A549 (cell line): ENCODE measurements at places on chromosomes 5 and 9.

- DNase-seq = no peak
Measured at GRCh38 chr5:97628807-97629206, 445.8 kb upstream of the RIOK2 start.

DNA sequence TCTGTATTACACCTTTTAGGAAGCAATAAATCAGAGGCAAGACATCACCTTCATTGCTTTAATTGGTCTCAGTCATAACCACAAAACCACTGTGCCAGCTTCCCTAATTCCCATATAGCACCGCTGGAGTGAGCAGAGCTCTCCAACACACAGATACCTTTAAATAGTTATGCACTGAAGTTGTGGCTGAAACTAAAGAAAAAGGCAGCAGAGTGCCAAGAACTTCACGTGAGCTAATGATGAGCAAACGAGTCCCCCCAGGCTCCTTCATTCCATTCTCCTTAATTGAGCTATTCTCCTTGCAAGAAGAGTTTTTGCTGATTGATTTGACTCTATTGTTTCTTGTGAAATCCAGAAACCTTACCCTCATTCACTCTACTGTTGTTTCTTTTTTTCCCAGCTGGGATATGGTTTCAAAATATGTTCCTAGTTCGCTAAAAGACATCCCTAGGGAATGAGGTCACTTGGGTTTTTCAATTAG is 501.5 kb downstream of the SPATA31D1 start:
- DNase-seq = no peak

- no peak for DNase-seq
Measured at GRCh38 chr5:137181667-137182066, 317.5 kb downstream of the SPOCK1 start.

DNA sequence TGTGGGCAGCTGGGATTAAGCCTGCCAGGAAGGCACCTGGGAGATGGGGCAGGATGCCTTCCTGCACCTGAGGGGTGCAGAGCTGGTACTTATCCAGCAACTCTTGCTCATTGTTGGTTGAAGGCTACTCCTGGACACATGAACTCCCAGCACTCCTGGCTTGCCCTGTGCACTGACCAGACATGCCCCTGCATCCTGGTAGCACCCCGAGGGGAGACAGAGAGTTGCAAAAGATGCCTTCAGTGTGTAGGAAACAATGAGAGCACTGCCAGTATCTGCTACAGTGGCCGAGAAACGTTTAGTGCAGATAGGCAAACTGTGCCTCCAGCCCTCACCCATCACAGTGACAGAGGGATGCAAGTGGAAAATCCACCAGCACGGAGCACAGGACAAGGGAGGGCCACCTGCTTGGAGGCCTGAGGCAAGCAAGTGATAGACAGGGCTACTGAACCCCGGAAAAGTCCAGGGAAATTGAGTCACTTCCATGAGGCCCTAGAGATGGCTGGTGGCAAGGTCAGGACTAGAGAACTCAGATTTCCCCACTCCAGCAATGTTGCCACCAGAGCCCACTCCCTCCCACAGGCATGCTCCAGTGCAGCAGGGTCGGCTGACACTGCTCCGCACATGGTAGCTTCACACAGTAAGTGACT is 171.1 kb downstream of the FSTL4 start:
- no peak for DNase-seq

DNA sequence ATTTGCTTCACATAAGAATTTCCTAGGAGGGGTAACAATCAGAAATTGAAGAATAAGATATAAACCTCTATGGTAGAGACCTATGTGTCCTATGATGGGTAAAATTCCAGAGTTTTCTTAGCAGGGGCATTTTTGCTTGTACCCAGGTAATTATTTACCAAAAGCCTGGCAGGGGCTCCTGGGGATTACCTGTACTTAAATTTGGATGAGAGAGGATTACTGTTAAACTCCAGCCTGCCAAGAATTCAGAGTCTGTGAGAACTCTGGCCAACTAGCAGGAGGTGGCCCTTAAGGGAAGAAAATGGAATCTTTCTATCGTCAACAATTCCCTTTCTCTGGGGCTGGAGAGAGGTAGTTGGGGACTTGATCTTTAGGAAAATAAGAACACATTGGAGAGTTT is 460.4 kb downstream of the PDE4D start:
- DNase-seq = no peak

- DNase-seq = no peak
Measured at GRCh38 chr9:18438300-18438925, 35.5 kb upstream of the ADAMTSL1 start.

- no peak for DNase-seq
Measured at GRCh38 chr5:159854916-159855315, 61.4 kb upstream of the ADRA1B start.

GRCh38 chr5:74314906-74315305 is 325.6 kb downstream of the ENC1 start:
- DNase-seq = no peak

GRCh38 chr9:106622164-106622487 is 240.8 kb upstream of the ZNF462 start:
- no peak for DNase-seq

DNA sequence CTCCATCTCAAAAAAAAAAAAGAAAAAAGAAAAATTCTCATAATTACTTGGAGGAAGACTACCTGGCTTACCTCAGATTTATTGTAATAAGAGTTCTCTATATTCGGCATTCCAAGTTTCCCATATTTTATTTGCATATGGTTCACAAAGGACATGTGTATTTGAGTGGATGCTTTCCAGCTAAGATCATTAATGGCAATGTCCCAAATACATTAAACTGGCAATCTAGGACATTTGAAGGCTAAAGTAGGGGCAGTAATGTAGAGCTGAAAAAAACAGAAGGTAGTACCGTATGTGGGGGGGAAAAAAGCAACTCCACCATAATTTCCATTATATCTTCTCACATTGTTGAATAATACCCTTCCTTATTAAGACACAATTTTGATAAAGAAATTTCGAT is 4.9 kb downstream of the TUT7 start:
- no peak for DNase-seq

DNA sequence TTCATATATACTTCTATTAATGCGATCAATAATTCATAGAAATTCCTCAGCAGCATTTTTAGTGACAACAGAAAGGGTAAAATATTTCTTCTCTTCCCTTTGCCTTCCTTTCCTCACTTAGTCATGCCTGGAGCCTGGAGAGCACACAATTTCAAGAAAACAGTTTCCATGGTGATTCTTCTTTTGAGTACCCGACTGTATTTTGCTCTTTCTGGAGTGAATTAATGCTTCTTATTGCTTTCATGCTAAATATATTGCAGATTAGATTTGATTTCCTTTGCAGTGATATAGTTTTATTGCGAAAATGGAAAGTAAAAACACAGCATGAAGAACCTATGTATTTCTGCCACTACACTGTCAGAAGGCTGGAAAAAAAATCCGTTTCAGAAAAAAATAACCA is 153.5 kb downstream of the PPP2R2B start:
- DNase-seq = no peak

GRCh38 chr5:158872455-158872854 is 227.3 kb downstream of the EBF1 start:
- no peak for DNase-seq

- no peak for DNase-seq
Measured at GRCh38 chr9:87479801-87480201, 17.9 kb upstream of the DAPK1 start.

DNA sequence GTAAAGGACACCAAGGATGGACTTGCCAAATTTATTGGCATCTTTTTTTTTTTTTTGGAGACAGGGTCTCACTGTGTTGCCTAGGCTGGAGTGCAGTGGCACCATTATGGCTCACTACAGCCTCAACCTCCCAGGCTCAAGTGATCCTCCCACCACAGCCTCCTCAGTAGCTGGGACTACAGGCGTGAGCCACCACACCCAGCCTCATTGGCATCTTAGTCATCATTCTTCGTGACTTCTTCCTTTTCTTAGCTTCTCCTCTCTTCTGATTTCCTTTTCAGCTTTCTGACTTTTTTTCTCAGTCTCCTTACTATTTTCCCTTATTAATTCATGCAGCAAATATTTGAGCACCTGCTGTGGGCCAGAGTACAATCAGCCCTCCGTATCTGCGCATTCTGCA is 6.1 kb downstream of the MAML1 start:
- DNase-seq = no peak

DNA sequence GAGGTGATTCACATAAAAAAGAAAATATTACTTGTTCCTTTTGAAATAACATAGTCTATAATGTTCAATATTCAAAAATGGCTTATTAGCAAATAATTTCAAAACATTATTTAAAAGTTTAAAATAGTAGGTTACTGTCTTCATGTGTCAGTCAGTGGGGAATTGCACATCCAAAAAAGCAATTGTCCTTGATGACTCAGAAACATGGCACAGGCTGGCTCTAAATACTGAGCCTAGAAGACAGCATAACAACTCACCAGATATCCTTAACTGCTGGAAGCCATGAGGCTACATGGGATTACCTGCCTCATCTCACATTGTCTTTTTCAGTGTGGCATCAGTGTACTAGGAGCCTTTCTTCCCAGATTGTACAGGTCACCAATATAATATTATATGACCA is 439.5 kb upstream of the RGMB start:
- DNase-seq = no peak

DNA sequence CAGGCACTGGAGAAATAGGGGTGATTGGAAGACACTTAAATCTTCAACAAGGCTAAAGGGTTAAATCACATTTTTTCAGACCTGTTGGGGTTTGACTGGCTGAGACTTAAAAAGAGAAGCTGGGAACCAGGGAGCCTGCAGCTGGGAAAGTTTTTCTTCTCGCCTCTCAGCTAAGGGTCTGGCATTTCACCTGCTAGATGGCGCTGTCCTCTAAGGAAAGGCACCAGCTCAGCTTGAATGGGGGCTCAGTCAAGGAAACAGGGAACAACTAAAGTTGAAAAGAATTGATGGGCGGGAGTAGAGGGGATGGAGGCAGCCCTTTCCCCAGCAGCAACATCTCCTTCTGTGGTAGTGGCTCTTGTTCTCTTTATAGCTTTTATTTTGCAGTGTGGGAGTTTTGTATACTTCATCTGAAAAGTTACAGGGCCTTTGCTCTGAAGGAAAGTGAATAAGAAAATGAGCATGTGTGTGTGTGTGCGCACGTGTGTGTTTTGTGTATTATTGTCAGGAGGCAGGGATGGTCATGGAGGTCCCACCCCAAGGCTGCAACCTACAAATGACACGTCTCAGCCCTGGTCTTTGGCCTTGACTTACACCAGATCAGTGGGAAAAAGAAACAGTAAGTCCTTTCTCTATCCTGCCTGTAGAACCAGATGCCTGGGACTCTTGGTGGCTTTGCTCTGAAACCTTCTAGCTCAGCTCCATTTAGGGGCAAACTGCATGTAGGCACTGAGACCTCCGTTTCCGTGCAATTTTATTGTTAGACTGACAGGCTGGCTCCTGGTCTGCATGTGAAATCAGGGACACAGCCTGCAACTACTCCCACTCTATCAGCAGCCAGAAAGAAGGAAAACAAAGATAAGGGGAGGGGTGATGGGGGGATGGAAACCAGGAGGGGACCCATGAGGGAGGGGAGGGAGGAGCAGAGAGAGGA is 316.2 kb upstream of the CLINT1 start:
- DNase-seq = peak; percentile 63

DNA sequence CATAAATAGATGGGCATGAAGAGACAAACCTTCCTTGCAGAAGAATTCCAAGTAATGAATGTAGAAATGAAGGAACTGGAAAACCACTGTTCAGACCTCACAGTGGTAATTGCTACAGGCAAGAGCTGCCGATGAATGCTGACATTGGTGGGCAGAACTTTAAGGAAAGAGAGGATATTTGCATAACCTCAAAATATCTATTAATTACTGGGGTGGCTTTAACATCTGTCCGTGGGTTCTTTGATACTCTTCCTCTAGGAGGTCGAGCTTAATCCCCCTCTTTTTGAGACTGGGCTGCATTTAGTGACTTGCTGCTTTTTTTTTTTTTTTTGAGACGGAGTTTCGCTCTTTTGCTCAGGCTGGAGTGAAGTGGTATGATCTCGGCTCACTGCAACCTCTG is 34.7 kb downstream of the LAMC3 start:
- no peak for DNase-seq

- DNase-seq = no peak
Measured at GRCh38 chr5:94039101-94039500, 297.7 kb upstream of the POU5F2 start.

GRCh38 chr9:124198948-124199347 is 58.8 kb upstream of the NEK6 start:
- no peak for DNase-seq

GRCh38 chr5:178309271-178310013 is 76.8 kb upstream of the PHYKPL start:
- peak; percentile 14 for DNase-seq

GRCh38 chr5:78566747-78567425 is 81.7 kb downstream of the LHFPL2 start:
- DNase-seq = no peak

DNA sequence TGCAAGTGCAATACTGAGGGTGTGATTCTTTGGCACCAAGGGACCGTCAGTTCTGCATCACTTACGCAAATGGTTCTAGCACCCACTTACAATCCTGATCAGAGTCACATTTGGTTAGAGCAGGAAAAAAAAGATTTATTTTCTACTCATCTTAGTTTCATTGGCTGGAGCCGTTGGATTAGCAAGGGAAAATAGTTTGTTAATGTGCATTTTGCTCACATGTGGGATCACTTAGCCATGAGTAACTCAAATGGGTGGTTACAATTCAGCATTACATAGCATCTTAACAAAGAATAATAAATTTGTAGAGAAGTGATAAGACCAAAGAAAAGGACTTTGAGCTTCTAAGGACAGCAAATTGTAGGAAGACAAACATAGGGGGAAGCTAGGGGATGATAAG is 216.9 kb downstream of the AUH start:
- DNase-seq = no peak

DNA sequence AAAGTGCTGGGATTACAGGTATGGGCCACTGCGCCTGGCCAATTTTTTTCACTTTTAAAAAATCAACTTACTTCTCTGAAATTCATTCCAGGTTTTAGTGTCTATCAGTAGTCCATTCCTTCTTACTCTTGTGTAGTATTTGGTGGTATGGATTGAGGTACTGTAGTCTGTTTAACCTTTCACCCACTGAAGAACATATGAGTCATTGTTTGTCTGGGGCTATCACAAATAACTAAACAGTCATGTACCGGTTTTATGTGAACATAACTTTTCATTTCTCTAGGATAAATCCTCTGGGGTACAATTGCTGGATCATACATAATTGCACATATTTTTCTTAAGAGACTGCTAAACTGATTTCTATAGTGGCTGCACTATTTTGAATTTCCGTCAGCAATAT is 1188.0 kb upstream of the CDH9 start:
- DNase-seq = no peak

- no peak for DNase-seq
Measured at GRCh38 chr5:37477426-37477825, 98.3 kb downstream of the WDR70 start.

- DNase-seq = no peak
Measured at GRCh38 chr5:145752534-145752933, 82.6 kb downstream of the PRELID2 start.

GRCh38 chr5:16192311-16192710 is 12.7 kb upstream of the MARCHF11 start:
- no peak for DNase-seq
